ENCODE measurements at places on chromosomes 7 and 10.

DNA sequence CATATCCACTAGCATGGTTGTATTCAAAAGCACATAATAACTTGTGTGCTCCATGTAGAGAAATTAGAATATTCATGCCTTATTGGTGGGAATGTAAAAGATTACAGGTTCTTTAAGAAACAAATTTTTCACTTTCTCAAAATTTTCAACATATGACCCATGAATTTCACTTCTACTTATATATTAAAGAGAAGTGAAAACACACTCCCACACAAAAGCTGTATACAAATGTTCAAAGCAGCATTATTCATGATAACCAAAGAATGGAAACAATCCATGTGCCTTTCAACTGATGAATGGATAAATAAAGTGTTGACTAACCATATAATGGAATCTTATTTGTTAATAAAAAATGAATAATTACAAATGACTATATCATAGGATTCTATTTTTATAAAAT is 694.5 kb upstream of the PCDH15 start:
- no peak for DNase-seq

DNA sequence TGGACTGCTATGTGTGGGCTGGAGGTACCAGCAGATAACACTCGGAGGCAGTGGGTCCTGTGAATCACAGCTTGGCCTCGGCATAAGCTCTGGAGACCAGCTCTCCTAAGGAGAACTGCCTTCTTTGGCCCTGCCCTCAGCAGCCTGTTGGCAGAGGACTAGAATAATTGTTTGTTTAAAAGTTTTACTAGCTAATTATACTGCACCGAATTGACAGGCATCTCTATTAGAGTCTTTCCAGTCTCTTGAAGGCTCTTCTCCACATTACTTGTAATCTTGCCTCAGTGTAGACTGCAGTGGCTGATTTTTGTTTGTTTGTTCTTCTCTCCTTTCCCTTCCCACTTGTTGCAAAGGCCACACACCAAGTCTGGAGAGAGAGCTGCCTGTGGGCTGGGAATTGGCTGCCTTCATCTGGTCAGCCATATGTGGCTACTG is 183.2 kb downstream of the AUTS2 start:
- DNase-seq = no peak

GRCh38 chr7:20798694-20799121 is 12.0 kb upstream of the SP8 start:
- DNase-seq = no peak

DNA sequence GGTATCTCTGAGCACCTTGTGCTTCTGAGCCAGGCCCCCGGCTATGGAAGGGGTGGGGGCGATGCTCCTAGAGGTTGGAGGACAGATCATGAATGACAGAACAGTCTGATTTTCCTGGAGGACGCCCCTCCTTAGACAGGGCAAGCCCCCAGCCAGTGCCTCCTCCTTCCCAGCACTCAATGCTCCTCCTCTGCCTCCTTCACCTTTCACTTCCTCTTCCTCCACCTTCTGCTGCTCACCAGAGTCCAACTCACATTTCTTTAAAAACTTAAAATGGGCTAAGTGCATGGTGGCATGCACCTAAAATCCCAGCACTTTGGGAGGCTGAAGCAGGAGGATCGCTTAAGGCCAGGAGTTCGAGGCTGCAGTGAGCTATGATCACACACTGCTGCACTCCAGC is 71.1 kb upstream of the CUX1 start:
- DNase-seq = no peak

- no peak for DNase-seq
These were observed 12.9 kb downstream of the UNCX start for GRCh38 chr7:1245524-1246050.

Measured in smooth muscle cell of the brain vasculature (primary cell).